ENCODE measurements at places on chromosomes 7 and 10. TPM values are rescaled to one million over a fixed set of nuclear protein-coding genes. Genes with fewer than 3 reads are reported as not detected.

- no peak overlapping the region for H3K4me3 ChIP-seq
- H3K4me1 ChIP-seq, result no peaks in the 10 kb centered on the region
- no peaks in the 10 kb centered on the region for H3K36me3 ChIP-seq
- no peak overlapping the region for H3K27ac ChIP-seq
- no peaks in the 10 kb centered on the region for H3K27me3 ChIP-seq
Observed at GRCh38 chr10:106450966-106451365, 713.5 kb downstream of the SORCS1 start.

The HOXA6 gene
- 0.16 TPM for polyA plus RNA-seq

DNA sequence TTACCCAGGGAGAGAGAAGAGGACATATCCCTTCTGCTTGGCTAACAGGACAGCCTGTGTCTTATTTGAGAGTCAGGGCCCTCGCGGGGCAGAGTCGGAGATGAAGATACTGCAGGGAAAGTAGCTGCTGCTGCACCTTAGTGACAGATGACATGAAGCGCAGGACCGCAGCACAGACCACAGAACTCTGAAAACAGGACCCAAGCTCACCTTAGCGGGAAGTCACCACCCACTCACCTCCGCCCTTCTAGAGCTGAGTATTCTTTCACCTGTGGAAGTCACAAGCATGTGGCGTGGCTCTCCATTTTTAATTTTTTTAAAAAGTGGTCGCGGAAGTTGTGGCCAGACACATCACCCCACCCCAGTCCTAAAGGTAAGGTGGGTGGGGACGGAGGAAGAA is 191.4 kb downstream of the FAM107B start:
- H3K27ac ChIP-seq, result no peak overlapping the region
- H3K4me3 ChIP-seq, result no peak overlapping the region
- H3K27me3 ChIP-seq, result no peaks in the 10 kb centered on the region
- H3K4me1 ChIP-seq, result peaks cover 33% of the 10 kb centered on the region
- no peaks in the 10 kb centered on the region for H3K36me3 ChIP-seq

GRCh38 chr10:8840356-8840755 is 785.9 kb downstream of the GATA3 start:
- no peaks in the 10 kb centered on the region for H3K27me3 ChIP-seq
- H3K36me3 ChIP-seq, result no peaks in the 10 kb centered on the region
- no peak overlapping the region for H3K27ac ChIP-seq
- no peak for DNase-seq
- no peak overlapping the region for H3K4me3 ChIP-seq

The GPRIN2 gene
- 13.7 TPM for polyA plus RNA-seq
